H7 (cell line): ENCODE measurements at places on chromosomes 6 and 20.

GRCh38 chr6:1619098-1619672, 9.5 kb downstream of the FOXC1 start:
- DNase-seq, result no peak

DNA sequence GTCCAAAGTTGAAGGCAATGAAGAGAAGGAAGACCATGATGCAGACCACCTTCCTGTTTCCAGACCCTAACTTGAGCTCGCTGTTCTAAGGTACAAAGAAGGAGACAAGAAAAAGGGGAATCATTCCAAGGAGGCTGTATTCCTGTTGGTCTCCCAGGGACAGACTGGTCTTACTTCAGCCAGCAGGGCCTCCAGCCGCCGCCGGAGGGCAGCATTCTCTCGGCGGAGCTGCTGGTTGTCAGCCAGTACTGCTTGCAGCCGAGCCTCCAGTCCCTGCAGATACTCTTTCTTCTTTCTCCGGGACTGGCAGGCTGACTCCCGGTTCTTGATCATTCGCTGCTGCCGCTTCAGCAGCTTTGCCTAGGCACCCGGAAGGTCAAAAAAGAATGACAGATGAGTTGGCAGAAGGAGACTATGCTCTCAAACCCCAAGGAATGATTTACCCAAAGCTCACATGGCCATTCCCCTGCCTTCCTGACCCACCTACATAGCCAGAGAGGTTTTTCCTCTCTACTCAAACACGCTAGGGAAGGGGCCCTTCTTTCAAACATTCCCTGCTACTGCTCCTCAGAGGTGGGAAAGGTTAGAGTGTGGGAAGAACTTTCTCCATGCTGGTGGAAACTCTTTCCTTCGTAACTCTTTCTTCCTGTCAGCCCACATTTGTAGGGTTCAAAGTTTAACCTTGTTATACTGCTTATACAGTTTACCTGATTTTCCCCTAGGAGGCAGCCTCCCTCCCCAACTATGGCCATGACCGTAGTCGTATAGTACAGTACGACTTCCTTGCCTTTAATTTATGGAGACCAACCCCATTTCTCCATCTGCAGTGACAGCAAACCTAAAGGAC, 9.0 kb downstream of the ATF6B start:
- peak; percentile 92 for DNase-seq

DNA sequence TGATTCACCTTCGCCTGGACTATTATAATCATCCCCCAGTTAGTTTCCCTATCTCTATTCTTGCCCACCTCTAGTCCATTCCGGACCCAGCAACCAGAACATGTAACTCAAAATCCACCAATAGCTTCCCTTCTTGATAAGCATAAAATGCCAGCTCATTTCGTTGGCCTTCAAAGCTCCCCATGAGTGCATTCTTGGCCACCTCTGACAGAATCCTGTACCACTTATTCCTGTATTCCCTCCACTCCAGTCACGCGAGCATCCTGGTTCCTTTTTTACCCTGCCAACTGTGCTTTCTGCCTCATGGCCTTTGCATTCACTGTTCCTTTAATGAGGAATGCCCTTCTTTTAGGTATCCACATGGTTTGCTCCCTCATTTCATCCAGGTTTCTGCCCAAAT, 36.7 kb downstream of the CYP24A1 start:
- DNase-seq, result no peak

DNA sequence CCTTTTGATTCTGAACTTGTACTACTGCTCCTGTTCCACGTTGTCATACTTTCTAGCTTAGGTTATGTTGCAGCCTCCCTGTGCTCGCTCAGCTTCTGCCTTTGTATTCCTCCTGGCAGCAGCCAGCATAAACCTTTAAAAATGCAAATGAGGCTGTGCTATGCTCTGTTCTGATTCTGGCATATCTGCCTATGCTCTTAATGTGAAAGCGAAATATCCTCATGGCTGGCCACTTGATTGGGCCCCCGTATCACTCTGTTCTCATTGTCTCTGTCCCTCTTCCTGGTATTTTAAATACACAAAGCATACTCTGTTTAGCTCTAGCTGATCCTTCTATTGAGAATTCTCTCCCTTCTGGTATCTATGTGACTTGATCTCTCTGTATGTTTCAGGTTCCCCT, 139.0 kb downstream of the JARID2 start:
- no peak for DNase-seq

GRCh38 chr6:138726066-138726756, 47.4 kb upstream of the CCDC28A start:
- DNase-seq, result no peak

DNA sequence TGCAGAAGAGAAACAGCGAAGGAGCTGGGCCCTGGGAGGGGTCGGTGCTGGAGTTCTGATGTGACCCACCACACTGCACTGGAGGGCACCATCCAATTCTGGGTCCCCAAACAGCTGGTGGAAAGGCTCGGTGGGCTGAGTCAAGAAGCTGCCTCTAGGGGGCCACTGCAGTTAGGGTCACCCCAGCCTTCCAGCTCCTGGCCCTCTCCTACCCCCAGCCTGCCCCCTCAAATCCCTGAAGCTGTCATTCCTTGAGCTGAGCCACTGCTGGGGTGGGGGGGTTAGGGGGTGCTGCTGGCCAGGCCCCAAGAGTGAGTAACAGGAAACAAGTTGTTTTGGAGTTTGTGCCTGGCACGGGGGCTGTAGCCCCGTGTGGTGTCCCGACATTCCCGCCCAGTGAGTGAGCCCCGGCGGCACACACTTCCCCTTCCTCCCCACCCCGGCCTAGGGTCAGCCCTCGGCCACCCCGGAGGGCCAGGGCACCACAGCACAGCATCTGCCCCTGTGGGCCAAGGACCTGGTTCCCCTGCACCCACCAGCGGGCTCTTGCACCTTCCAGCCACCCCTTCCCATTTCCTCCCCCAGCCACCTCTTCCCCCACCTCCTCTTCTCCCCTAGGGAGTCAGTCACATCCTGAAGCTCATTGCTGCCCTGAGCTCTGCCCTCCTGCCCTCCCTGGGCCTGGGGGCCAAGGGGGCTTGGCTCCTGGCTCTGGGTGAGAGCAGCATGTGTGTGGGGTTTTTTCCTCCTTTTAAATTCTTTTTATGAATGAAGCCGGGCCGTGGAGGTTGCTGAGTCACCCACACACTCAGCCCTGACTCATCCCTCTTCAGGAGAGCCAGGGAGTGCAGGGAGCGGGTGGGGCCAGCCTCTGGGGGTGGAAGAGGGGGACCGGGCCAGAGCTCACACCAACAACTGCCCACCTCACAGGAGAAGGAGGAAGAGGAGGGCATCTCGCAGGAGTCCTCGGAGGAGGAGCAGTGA, 4.6 kb downstream of the SMIM29 start:
- peak; percentile 73 for DNase-seq

- DNase-seq, result no peak
Observed at GRCh38 chr20:54340206-54340605, 132.3 kb downstream of the PFDN4 start.

DNA sequence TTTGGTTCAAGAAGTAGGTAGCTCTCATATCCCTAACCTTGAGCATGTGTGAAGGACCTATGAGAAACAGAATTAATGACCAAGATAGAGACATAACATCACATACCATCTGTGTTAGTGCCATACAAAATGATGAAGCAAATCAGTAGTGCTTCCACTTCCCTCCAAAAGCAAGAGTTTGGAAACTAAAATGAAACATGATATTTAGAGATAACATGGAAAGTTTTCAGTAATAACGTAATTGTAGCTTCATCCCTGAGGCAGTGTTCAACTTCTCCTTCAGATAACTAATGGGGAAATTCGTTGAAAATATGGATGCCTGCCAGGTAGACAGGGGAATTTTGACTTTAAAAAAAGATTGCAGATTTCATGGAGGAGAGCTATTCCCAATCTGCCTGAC, 248.4 kb upstream of the IRAK1BP1 start:
- no peak for DNase-seq

- no peak for DNase-seq
Observed at GRCh38 chr20:62902926-62903615, 23.2 kb downstream of the DIDO1 start.

- no peak for DNase-seq
Observed at GRCh38 chr6:50591135-50591534, 122.2 kb upstream of the TFAP2D start.

GRCh38 chr6:111818539-111819226, 54.6 kb downstream of the FYN start:
- no peak for DNase-seq

DNA sequence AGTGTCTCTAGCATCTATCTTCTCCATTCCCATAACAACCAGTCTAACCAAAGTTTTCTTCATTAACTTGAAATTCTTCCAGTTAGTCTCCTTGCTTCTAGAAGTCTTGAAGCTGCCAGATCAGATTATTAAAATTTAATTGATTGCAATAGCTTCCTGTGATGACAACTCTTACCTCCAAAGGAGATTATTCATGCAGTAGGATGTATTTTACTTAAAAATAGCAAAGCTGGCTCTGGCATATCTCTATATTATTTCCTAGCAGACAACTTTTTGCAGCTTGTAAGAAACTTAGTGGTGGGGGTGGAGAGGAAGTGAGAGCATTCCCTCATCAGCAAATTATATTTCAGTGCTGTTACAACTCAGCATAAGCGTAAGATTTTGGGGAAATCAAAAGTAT, 290.4 kb downstream of the GRIK2 start:
- DNase-seq, result no peak

- no peak for DNase-seq
Observed at GRCh38 chr6:139659196-139659595, 284.7 kb upstream of the CITED2 start.

DNA sequence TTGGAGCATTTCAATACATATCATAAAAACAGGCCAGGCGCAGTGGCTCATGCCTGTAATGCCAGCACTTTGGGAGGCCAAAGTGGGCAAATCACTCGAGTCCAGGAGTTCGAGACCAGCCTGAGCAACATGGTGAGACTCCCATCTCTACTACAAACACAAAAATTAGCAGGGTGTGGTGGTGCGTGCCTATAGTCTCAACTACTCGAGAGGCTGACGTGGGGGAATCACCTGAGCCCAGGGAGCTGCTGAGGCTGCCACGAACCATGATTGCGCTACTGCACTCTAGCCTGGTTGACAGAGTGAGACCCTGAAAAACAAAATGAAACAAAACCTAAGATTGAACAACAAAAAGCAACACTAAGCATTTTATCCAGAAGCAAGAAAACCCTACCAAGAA, 47.2 kb downstream of the BACH2 start:
- DNase-seq, result no peak

DNA sequence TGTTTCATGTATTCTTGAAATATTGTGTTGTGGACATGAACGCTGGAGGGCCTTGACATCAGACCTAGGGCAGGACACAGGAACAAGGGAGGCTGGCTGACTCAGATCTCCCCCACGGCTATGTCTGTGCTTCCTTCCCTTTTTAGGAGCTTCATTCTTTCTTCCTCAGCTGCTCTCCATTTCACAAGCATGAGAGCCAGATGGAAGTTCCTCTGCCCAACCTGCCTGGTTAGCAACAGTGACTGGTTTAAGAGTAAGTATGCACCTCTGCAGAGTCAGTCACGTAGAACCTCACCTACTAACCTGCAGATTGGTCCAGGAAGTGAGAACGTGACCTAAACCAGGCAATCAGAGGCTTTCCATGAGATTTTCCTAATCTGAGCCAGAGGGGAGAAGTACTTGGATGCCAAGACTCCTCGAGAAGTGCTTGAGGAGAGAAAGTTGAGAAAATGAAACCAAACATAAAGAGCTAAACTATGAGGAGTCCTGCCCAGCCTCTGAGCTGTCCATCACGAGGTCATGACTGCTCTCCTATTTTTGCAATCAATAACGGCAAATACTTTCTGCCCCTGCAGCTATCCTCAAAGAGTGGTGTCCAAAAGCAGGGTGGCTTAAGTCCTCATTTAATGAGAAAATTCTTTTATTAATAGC, 465.2 kb upstream of the CITED2 start:
- no peak for DNase-seq

DNA sequence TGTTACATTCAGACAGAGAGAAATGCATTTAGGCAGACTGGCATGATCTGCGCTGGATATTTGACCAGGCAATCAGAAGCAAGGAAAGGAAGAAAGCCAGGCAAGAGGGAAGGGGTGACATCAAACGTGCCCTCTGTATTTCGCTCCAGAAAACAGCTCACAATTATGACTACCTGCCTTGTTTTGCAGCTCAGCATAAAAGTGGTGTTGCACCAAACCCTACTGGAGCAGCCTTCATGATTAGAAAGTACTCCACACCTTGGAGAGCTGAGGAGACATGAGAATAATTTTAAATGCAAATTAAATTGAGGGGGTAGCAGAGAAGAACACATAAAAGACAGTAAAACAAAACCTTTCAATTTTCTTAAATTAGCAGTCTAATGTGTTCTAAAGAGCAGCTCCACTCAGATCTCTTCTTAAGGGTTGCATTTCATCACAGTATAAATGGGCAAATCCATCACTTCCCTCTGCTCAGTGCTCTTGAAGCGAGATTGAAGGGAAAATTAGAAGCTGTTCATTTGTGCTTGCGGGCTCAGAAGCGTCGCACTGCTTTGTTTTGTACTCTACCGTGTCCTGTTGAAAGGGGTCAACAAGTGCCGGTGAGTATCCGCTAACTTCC, at the start of gene PHACTR1:
Gene PHACTR1, plus strand, starts transcription at position 470 of the 619 bp plus-strand sequence.
- no peak for DNase-seq

- DNase-seq, result no peak
Observed at GRCh38 chr6:14709066-14709670, 536.7 kb upstream of the JARID2 start.

DNA sequence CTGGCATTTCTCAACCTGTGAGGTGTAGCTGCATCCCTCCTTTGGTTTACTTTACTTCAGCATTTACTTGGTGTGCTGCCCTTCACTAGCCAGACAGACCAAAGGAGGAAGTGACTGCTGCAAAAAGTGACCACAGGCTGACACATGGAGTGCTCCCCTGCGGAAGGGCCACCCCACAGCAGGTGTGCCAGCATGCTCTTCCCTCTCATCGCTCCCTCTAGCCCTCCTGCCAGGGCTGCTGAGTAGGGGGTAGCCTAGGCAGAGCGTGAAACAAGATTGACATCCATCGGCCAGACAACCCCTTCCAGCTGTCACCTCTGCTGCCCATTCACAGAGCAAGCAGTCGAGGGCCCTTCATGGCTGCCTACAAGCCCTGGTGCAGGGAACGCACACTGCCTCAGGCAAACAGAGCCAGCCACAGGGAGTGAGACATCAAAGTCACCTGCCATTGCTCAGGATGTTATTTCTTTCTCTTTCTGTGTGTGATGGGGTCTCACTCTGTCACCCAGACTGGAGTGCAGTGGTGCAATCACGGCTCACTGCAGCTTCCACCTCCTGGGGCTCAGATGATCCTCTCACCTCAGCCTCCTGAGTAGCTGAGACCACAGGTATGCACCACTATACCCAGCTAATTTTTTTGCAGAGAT, 102.0 kb upstream of the RPS6KA2 start:
- no peak for DNase-seq

DNA sequence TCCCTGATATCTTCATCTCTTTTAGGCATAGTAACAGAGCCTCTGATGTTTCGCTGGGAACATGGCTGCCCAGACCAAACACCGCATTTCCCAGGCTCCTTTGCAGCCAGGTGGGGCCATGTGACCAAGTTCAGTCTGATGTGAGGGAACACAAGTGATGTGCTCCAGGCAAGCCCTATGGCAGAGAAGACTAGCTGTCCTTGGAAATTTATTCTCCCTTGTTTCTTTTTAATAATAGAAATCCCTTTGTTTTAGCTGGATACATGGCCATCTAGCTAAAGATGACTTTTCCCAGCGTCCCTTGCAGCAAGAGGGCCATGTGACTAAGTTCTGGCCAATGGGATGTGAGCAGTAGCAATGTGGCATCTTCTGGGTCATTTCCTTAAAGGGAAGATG, 30.8 kb downstream of the SLC2A10 start:
- DNase-seq, result no peak

- DNase-seq, result no peak
Observed at GRCh38 chr6:4208158-4208557, 72.8 kb upstream of the ECI2 start.

GRCh38 chr6:71114544-71114943, 157.7 kb upstream of the B3GAT2 start:
- no peak for DNase-seq

- peak; percentile 62 for DNase-seq
Observed at GRCh38 chr6:162845972-162846371, 118.2 kb downstream of the PACRG start.
